ENCODE measurements at places on chromosomes 11 and 22.

GRCh38 chr11:66076561-66076960 is 6.5 kb downstream of the PACS1 start:
- no peak for DNase-seq

GRCh38 chr11:134120921-134121526 is 52.2 kb downstream of the JAM3 start:
- peak; percentile 71 for DNase-seq

DNA sequence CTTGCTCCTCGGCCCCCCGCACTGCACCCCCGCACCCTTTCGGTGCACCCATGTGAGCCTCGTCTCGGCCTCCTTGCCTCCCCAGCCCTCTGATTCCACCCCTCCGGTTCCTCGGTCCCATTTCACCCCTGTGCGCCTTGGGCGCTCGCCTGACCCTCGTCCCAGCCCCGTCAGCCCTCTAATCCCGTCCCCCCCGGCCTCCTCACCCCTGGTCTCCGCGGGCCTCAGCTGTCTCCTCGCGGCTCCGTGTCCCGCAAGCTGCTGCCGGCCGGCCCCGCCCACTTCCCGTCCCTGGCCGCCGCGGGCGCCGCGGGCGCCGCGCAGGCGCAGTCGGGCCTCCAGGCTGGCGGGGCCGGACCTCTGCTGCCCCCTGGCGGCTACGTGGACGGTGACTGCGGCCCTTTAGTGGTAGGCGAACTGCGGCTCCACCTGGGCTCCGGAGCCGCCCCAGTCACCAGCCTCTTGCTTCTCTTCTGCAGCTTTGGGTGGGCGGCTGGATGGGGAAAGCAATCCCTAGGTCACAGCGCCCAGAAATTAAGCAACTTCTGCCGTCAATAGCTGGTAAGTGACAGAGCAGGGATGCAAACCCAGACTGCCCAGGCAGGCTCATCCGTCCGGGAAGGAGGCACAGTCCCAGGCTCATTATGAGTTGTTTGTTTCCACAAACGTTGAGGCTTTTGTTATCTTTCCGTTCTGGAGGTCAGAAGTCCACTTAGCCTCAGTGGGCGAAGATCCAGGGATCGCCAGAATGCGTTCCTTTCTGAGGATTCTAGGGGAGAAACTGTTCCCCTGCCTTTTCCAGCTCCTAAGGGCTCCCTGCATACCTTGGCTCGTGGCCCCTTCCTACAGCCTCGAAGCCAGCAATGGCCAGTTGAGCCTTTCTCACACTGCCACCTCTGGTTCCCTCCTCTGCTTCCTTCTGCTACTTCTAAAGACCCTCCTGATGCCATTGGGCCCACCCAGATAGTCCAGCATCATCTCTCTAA is at the start of gene PPM1F:
Gene PPM1F (minus strand): TSS at position 263 of the 986 bp plus-strand sequence. CDS start 6,800 bp downstream, outside the sequence.
- peak; percentile 99 for DNase-seq

DNA sequence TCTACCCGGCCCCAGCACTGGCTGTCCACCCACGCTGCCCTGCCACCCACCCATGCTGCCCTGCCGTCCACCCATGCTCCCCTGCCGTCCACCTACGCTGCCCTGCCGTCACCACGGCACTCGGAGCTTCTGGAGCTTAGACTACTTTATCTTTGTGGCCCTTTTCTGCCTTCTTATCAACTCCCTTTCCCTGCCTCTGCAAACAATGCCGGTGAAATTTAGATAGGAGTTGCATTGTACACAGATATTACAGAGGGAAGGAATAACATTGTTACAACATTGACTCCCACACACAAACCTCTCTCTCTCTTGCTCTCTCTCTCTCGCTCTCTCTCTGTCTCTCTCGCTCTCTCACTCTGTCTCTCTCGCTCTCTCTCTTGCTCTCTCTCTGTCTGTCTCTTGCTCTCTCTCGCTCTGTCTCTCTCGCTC is 33.7 kb upstream of the BRSK2 start:
- DNase-seq = peak; percentile 4

- DNase-seq = no peak
Measured at GRCh38 chr11:92843455-92843854, 126.0 kb upstream of the MTNR1B start.

DNA sequence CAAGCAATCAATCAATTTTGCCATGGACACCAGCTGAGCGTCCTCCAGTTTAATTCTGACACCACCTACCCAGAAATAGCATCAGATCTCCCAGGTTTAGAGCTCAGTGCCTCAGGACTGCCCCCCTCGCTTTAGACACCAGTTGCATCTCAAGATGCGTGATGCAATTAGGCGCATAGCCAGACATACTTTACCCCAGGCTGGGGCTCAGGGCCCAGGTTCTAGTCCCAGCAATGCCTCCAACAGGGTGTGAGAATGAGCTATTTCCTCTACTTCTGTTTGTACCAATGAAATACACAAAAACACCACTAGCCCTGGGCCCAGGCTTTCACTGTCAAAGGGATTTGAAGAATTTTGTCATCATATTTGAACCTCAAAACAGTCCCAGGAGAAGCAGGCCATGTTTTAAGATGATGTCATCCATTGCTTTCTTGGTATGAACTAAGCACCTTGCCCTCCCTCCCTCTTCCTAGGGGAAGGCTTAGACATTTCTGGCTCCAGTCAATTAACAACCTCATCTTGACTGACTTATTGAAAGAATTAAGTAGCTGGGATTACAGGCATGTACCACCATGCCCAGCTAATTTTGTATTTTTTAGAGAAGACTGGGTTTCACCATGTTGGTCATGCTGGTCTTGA is 61.5 kb upstream of the INCENP start:
- no peak for DNase-seq

DNA sequence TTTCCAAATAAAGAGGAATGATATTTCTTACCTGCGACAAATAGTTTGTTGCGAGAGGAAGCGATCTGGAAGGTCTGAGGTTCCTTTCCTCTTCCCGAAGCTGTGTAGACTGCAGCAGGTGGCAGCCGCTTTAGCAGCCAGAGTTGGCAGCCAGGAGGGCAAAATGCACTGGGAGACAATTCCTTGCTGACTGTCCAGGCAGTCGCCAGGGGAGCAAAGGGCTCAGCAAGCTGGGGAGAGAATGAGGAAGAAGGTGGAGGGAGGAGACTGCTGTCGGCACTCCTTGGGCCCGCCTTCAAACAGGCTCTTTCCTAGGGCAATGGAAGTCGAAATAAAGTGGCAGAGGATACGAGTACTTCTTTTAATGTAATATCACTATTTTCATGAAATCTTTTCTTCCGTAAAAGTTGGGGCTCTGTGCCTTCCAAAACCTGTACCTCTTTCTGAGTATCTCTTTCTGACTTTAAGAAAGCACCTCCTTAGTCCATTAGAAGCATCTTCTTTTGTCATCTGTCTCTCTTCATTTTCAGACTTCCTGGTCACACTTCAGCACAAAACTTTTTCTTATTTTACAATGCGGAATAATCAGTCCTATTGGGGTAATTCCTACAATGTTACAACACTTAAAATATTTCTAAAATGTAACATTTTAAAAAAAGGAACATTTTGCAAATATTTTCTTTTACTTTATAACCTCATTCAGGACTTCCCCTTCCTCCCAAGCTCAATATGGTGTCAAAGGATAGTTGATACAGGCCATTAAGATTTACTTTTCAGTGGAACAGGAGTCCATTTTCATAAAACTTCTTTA is at the start of gene IL18:
Gene IL18 (minus strand): TSS at position 220 of the 811 bp plus-strand sequence. CDS start 9,041 bp downstream, outside the sequence.
- DNase-seq = no peak

DNA sequence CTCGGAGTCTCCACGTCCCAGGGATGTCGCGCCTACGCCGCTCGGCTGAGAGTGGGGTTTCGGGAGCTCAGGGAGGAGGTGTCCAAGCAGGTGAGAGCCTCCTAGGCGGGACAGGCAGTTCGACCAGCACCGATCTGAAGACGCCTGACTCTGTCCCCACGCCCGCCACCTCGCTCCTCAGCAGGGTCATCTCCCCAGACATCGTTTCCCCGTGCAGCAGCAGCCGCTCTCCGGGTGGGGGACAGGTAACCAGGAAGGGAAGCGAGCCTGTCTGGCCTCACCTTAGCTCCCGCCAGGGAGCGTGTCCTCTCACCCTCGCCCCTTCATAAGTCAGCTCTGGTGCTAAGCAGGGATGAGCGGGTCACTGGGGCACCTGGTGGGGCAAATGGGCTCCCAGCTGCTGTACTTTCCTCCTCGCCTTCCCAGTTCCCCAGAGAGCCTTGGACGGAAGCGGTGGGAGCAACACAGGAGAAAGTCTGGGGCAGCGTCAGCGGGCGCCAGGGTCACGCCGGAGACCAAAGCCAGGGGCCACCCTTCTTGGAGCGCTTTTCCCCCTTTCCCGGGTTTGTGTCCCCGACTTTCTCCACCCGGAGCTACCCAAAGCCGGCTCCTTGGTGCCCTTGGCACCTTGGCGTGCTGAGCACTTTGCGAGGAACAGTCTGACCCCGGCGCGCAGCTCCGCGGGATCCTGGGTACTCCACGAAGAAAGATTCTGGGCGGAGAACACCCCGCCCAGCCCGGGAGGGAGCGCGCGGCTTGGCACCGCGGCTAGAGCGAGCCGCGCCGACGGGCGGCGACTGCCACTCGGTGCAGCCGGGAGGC is 1.6 kb downstream of the SPON1 start:
- DNase-seq = peak; percentile 10

GRCh38 chr11:119592642-119593041 is 136.4 kb downstream of the NECTIN1 start:
- peak; percentile 50 for DNase-seq

All from GM03348 (cell line).